ENCODE measurements at places on chromosomes 1 and 21.

DNA sequence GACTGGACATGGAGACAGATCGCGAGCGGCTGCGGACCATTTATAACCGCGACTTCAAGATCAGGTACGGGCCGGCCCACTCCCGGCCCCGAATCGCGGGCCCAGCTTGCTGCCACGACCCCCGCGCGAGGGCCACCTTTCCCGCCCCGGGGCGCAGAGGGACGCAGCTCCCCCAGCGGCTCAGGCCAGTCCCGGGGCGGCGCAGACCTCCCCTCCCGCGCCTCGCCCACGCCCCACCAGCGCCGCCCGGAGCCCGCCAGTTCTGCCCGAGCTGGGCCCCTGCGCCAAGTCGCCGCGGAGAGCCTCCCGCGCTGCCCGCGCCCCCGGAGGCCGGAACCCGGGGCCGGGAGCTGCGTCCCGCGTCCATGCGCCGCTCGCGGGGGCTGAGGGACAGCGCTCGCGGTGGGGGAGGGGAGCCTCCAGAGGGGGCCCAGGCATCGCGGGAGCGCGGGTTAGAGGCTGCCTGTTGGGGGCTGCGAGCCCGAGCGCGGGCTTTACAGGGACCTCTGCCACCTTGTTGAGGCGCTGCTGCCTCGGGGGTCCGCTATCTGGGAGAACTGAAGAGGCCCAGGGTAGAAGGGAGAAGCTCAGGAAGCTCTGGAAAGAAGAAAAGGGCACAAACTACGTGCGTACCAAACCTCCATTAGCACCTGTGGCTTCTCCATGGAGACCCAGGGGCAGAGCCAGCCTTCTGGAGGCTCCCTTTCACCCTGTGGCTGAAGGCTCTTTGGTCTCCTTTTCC lies 698 bp downstream of the MOV10 start:
- DNase-seq: peak; percentile 61

- DNase-seq: peak; percentile 71
These were observed at the start of gene OLIG1 for GRCh38 chr21:33069994-33070743. TSS of gene OLIG1 (plus strand) at chr21:33070141. CDS start at chr21:33070247, 106 bp downstream.

DNA sequence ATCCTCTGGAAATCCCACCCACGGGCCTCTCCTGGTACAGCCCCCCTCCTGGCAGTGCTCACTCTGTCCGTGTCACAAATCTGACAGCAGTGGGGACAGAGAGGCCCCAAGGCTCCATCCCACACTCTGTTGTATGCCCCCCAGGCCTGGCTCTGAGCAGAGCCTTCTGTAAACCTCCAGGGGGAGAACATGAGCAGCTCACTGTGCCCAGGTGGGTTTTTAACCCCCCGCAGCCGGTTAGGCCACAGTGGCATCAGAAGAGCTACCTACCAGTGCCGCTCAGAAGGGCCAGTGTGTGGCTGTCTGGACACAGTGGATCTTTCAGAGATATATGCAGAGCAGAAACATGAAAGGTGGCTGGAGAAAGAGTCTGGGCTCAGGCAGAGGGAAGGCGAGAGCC lies 12.0 kb upstream of the GPR153 start:
- no peak for DNase-seq

GRCh38 chr1:35807614-35808449 lies at the start of gene AGO4:
TSS of gene AGO4 (plus strand) at chr1:35808016. CDS start at chr1:35808417, 401 bp downstream.
- DNase-seq: peak; percentile 53

All from stimulated activated CD4-positive, alpha-beta T cell treated with anti-CD3 and anti-CD28 coated beads, Interleukin-15, amount 100 ng/mL, for 24 hours (primary cell).